Epithelial cell of proximal tubule (primary cell): ENCODE measurements at places on chromosomes 5 and 9. TPM values are rescaled to one million over a fixed set of nuclear protein-coding genes. Genes with fewer than 3 reads are reported as not detected.

Gene PTGS1
- total RNA-seq: 2.2 and 6.0 TPM in 2 replicates

GRCh38 chr5:130335117-130335516, 430.9 kb downstream of the CHSY3 start:
- no peak for DNase-seq

Gene EIF4E1B
- not detected in 2 replicates for total RNA-seq

GRCh38 chr5:164361986-164362385, 856.6 kb downstream of the MAT2B start:
- no peak for DNase-seq

DNA sequence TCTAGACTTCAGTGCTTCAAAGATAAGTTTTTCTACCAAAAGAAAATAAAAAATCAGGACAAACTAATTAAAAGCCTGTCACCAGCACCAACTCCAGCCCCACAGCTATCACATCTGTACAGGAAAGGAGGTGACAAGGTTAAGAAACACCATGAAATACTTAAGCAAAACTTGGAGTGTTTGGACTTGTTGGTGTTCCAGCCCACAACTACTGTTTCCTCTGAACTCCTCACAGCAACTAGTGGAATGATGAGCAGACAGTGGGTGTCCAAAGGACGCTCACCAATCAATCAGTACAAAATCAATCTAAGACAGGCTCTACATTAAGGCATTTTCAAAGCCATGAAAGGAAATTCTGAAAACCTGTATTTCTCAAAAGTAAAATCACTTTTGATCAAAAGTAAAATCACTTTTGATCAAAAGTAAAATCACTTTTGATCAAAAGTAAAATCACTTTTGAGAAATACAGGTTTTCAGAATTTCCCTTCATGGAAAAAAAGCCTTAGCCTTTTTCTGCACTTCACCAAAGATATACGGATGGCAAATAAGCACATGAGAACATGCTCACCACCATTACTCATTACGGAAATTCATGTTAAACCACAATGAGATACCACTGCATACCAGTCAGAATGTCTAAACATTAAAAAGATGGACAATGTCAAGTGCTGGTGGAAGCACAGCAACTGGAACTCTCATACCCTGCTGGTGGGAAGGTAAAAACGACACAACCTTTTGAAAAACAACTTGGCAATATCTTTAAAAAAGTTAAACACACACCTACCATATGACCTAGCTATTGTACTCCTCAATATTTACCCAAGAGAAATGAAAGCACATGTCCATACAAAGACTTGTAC, 79.7 kb downstream of the MED27 start:
- peak; percentile 55 for DNase-seq

DNA sequence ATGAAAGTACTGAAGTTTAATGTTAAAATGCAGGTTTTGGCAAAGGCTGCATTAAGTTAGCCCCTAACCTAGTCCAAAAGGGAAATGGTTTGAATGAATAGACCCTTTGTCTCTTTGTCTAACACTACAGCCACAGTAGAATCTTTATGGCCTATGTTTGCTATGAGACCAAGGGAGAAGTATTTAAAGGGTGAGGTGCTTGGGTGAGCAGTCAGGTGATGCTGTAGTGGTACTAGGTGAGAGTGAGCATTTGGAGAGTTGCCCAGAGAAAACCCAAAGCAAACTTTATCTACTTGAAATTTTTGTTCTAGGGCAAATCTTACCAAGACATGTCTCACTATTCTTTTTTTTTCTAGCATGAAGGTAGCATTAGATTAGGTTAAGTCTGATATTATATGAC, 1961.4 kb upstream of the WWC1 start:
- DNase-seq: no peak

DNA sequence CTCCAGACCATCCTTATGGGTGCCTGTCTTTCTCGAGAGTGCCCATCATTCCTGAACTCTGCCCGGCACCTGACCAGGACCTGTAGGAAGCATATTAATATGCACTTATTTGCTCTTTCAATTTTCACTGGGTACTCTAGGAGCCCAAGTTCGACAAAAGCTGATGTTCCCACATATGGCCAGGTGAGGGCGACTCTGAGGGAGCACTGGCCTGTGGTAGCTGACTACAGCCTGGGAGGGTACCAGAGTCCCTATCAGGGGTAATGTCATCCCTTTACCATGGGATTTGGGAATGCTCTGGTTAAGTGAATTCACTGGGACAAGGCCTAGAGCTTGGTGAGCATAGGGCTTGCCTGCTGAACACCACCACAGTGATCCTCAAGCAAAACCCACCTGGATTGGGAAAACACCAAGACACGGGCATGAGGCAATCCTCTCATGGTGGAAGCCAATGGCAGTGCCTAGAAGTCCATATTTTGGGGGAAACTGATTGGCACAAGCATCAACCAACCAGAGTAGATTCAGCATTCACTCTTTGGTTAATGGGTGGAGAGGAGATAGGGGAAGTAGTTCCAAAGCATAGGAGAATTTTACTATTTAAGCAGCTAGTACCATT, 112.2 kb downstream of the MTX3 start:
- DNase-seq: no peak

DNA sequence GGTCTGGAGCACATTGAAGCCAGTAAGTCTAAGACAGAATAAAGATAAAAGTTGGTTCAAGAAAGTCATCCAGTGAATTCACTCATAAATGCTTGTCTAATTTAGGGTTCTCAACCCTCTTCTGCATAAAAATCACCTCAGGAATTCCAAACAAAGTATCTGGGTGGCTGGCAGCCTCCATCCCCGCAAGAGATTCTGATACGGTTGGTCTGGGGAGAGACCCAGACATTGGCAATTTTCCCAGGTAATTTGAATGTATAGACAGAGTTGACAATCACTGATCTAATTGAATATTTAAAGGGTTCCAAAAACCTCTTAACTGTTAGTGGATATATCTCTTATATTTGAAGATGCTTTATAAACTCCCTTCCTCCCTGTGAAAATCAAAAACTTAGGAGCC, 14.9 kb downstream of the ADAMTSL1 start:
- DNase-seq: no peak

Gene RNF180
- total RNA-seq: 4.5 and 4.6 TPM in 2 replicates

Gene IL9
- not detected in 2 replicates for total RNA-seq

- DNase-seq: no peak
Observed at GRCh38 chr9:136222166-136222905, 17.4 kb upstream of the LHX3 start.

DNA sequence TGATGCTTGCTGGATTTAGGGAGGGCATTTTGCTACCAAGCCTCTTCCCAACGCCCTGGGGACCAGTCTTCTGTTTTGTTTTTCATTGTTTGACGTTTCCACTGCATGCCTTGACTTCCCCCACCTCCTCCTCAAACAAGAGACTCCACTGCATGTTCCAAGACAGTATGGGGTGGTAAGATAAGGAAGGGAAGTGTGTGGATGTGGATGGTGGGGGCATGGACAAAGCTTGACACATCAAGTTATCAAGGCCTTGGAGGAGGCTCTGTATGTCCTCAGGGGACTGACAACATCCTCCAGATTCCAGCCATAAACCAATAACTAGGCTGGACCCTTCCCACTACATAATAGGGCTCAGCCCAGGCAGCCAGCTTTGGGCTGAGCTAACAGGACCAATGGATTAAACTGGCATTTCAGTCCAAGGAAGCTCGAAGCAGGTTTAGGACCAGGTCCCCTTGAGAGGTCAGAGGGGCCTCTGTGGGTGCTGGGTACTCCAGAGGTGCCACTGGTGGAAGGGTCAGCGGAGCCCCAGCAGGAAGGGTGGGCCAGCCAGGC, 23.0 kb downstream of the PCDHGC5 start:
- DNase-seq: no peak

Gene KIF27
- total RNA-seq: 1.5 and 2.7 TPM in 2 replicates

DNA sequence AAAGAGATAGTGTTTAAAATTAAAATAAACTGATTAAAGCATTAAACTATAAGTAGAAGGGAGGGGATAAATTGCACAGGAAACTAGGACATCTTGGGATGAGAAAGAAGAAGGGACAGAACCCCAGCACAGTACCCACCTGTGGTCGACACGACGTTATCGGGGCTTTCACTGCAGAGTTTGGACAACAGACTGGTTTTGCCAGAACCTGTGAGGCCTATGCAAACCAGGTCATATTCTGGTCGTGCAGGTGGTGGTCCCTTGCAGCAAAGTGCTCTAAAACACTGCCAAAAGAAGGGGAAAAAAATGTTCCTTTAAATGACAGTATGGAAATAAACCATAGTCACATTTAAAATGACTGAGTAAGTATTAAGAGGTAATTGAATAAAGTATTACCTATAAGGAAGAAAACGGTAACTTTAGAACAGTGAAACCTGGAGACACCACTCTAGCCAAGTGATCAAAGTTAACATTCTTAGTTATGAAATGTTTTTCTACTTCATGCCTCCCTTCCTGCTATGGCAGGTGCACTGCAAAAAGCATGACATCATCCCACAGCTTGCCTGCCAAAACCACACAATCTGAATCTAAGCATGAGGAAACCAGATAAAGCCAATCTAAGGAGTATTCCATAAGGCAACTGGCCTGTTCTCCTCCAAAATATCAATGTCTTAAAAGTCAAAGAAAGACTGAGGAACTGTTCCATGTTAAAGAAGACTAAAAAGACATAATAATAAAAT, 138.6 kb downstream of the ARL15 start:
- peak; percentile 27 for DNase-seq

Gene FGF10
- total RNA-seq: not detected in 2 replicates
